H1 (cell line): ENCODE measurements at places on chromosomes 1 and 21. TPM values are rescaled to one million over a fixed set of nuclear protein-coding genes. Genes with fewer than 3 reads are reported as not detected.

Gene FCMR
- total RNA-seq = not detected in 2 replicates

- H3K27ac ChIP-seq = no peak overlapping the region
- DNase-seq = no peak
- no peak overlapping the region for H3K4me3 ChIP-seq
- no peaks in the 10 kb centered on the region for H3K4me1 ChIP-seq
Measured at GRCh38 chr1:227746676-227747075, 11.4 kb downstream of the SNAP47 start.

GRCh38 chr1:212291505-212292134, 6.4 kb downstream of the PPP2R5A start:
- DNase-seq = no peak
- H3K4me3 ChIP-seq = no peak overlapping the region
- H3K4me1 ChIP-seq = peaks cover 14% of the 10 kb centered on the region
- H3K36me3 ChIP-seq = no peaks in the 10 kb centered on the region
- H3K27me3 ChIP-seq = no peaks in the 10 kb centered on the region
- H3K27ac ChIP-seq = no peak overlapping the region

DNA sequence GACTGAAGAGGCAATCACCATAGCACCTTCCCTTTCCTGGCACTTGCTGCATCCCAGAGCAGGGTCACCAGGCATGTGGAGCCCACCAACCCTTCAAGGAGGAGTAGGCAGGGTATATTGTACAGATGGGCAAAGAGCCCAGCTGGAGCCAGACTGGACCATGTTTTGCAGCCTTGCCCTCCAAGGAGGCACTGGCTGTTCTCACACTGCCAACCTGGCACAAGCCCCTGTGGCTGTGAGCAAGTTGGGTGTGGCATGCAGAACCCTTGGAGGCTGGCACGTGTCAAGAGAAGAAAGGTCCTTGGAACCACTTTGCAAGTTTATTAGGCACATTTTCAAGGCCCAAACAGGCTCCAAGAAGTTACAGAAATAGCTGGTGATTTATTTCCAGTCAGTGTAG, 146.4 kb downstream of the FOXD2 start:
- no peaks in the 10 kb centered on the region for H3K36me3 ChIP-seq
- H3K4me3 ChIP-seq = no peak overlapping the region
- H3K27ac ChIP-seq = no peak overlapping the region
- peaks cover under 1% of the 10 kb centered on the region for H3K27me3 ChIP-seq
- H3K4me1 ChIP-seq = peaks cover 3% of the 10 kb centered on the region; the same call in 1 of the 2 replicates

Gene PIK3C2B
- 36.7 and 36.9 TPM in 2 replicates for total RNA-seq

DNA sequence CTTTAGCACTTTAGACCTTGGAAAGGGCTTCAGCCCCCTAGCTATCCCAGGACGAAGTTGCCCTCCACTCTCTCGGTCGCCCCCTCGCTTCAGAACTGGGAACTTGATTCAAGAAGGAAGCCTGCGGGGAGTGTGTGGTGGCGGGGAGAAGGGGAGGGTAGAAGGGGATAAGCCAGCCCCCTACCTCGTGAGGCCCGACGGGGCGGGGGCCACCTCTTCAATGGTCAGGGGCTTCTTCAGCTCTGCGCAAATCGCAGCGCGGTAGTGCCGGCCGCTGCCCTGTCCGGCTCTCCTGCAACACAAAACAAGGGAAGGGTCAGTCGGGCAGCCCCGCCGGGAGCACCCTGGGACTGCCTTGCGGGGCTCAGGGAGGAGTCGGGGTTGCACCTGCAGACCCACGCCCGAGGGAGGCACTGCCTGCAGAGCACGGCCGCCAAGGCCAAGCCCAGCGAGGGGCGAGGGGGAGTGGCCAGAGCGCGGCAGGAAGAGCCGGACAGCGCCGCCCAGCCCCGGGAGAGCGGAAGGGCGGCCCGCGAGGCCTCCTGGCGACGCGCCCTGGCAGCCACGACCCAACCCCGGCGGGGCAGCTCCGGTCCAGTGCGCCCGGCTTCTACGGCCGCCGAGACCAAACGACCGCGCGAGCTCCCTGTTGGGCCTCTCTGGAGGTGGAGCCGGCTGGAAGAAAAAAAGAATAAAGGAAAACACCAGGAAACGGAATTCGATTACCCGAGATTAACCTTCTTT, 56.2 kb upstream of the RASAL2 start:
- no peak overlapping the region for H3K27ac ChIP-seq
- DNase-seq = peak; percentile 54
- peak overlapping the region; percentile 42 for H3K4me3 ChIP-seq
- no peaks in the 10 kb centered on the region for H3K27me3 ChIP-seq

DNA sequence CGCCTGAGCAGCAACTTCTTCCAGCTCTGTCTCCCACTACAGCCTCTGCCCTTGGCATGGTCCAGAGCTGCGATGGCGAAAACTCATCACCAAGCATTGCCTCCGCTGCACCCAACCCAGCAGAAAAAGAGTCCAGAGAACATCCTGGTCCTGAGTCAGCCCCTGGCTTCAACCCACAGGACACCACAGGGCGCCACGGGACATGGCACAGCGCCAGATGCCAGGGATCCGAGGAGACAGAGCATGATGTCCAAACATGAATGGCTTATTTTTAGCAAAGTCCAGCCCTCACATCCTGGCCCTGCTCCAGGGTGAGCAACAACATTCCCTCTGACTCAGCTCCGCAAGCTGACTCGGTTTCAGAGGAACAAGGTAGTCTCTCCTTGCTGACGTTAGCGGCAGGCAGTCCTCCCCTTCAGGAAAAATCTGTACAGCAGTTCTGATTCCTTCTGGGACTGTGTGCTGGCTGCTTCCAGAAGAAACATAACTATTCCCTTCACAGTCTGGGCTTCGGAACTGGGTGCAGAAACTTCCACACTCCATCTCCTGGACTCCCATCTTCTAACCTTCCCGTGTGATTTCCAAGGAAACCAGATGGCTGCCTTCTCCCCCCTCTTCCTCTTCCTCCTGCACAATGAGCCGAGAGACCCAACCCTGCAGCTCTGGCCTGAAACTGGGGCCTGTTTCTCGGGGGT, 131.3 kb downstream of the TOMM20 start:
- H3K4me3 ChIP-seq = no peak overlapping the region
- no peaks in the 10 kb centered on the region for H3K36me3 ChIP-seq
- H3K27me3 ChIP-seq = no peaks in the 10 kb centered on the region
- no peaks in the 10 kb centered on the region for H3K4me1 ChIP-seq

- H3K36me3 ChIP-seq = no peaks in the 10 kb centered on the region; the same call in 1 of the 2 replicates
- no peak overlapping the region for H3K27ac ChIP-seq
- no peaks in the 10 kb centered on the region for H3K27me3 ChIP-seq
- H3K4me3 ChIP-seq = no peak overlapping the region
- no peak for DNase-seq
Measured at GRCh38 chr1:91616712-91617111, 116.1 kb downstream of the CDC7 start.

DNA sequence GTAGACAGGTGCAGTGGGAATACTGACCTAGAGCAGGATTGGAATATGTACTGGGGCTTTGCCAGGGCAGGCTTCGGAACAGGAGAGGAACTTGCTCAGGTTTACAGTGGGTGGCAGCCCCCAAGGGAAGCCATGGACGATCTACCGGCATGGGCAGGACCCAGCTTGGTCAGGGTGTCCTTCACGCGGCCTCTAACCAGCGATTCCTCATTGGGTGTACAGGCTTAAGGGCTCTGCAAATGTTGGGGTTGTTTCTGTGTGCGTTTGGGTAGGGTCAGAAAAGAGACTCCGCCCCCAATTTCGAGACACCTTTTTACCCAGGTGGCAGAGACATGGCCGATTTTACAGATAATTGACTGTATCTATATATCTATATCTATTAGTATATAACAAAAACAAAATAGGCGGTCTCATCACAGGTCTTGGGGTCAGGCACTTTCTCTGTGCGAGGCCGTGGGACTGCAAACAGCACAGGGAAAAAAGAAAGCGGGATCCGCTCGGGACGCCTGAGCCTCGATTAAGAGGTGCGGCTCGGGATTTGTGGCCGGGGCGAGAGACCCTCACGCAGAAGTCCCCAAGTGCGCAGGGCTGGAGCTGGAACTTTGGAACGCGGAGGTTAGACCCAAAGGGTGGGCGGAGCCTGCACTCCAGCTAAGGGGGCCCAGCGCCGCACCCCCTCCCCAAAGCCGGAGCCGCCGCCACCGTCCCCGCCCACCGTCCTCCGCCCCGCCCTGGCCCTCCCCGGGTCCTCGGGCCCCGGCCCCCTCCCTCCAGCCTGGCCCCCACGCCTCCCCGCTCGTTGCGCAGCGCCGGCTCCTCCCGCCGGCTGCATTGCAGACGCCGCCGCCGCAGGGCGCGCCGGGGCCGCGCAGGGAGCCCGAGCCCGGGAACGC, 67.5 kb upstream of the VAMP3 start:
- no peak for DNase-seq
- H3K36me3 ChIP-seq = no peaks in the 10 kb centered on the region
- H3K27me3 ChIP-seq = peaks cover 17% of the 10 kb centered on the region
- H3K4me3 ChIP-seq = peak overlapping the region; percentile 56
- H3K4me1 ChIP-seq = peaks cover 16% of the 10 kb centered on the region

Gene RAB25
- 34.8 and 38.5 TPM in 2 replicates for total RNA-seq

DNA sequence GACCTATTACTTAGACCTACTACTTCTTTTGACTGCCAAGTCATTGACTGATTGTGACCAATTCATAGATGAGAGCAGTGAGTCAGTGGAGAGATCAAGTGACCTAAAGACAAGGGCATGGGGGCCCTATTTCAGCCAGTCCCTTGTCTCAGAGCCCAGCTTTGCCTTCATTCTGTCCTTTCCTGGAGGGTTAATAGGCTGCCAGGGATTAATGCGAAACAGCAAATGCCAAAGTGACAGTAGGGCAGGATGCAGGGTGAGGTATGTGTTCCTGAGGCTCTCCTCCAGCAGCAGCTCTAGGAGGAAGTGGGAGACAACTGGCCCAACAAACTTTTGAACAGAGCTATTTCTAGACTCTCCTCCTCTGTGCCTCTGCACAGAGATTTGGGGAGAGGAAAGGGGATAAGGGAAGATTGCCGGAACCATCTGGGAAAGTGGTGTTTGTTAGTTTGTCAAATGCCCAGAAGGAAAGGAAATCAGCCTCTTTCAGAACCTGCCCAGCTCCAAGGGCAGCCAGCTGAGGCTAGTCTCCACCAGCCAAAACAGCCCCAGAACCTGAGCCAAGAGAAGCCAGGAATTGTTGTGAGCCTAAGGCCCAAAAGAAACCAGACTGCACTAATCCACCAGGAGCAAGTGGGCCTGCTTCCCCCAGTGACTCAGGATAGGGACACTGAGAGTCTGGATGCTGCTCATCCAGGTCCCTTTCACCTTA, 4.9 kb upstream of the S100A3 start:
- H3K27me3 ChIP-seq = no peaks in the 10 kb centered on the region; the same call in 1 of the 2 replicates
- no peak for DNase-seq
- no peaks in the 10 kb centered on the region for H3K36me3 ChIP-seq
- no peak overlapping the region for H3K27ac ChIP-seq

Gene PFDN2
- 71.2 and 74.7 TPM in 2 replicates for total RNA-seq

- H3K27me3 ChIP-seq = no peaks in the 10 kb centered on the region
- no peak overlapping the region for H3K4me3 ChIP-seq
- H3K4me1 ChIP-seq = no peaks in the 10 kb centered on the region
Measured at GRCh38 chr1:178361847-178362246, 134.9 kb downstream of the CLEC20A start.

DNA sequence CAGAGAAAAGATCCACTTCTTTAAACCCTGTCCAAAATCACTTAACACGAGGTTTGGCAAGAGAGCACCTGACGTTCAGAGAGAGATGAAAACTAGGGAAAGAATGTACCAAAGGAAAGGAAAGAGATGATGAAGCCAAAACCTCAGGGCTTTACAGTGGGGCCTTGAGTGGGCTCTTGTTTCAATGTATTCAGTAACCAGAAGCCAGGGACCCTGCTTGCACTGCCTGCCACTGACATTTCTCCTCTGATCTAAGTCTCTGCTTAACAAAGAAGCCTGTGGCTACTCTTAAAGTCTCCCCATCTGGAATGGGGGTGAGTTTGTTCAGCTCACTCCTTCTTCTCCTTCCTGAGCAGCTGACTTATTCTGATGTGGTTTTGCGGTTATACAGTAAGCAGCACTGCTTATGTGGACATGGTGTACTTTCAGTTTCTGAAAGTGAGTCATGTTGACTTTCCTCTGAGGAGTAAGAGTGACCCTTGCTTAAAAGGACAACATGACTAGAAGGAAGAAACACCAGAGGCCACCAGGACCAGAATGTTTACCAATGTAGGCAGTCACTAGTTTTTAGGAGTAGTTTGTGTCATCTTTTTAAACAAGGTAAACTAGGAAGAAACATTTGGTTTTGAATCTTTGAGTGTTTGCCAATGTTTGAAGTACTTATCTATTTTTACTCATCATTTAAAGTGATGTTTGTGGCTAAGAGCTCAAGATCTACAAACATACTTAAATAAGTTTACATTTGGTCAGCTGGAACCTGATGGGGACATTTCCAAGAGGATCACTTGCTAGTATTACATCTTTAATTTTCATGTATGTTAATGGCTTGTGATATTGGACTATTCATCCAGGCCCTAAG, 87.4 kb downstream of the FASLG start:
- no peak overlapping the region for H3K27ac ChIP-seq
- no peak overlapping the region for H3K4me3 ChIP-seq
- H3K27me3 ChIP-seq = no peaks in the 10 kb centered on the region
- H3K4me1 ChIP-seq = no peaks in the 10 kb centered on the region
- H3K36me3 ChIP-seq = no peaks in the 10 kb centered on the region

GRCh38 chr1:209769971-209770370, 14.1 kb downstream of the TRAF3IP3 start:
- H3K27ac ChIP-seq = no peak overlapping the region
- no peaks in the 10 kb centered on the region for H3K36me3 ChIP-seq
- H3K27me3 ChIP-seq = no peaks in the 10 kb centered on the region

Gene FNDC5
- 0.94 and 2.0 TPM in 2 replicates for total RNA-seq

Gene FOXD2
- not detected in 2 replicates for total RNA-seq

- H3K4me1 ChIP-seq = peaks cover 11% of the 10 kb centered on the region
- no peaks in the 10 kb centered on the region for H3K36me3 ChIP-seq
- H3K27me3 ChIP-seq = no peaks in the 10 kb centered on the region
- DNase-seq = no peak
Measured at GRCh38 chr1:15320267-15320666, 73.2 kb downstream of the FHAD1 start.

Gene PRAMEF17
- not detected in 2 replicates for total RNA-seq
